Activated CD4-positive, alpha-beta memory T cell treated with anti-CD3 and anti-CD28 coated beads for 36 hours (primary cell): ENCODE measurements at places on chromosomes 1 and 21. TPM values are rescaled to one million over a fixed set of nuclear protein-coding genes. Genes with fewer than 3 reads are reported as not detected.

Gene CHODL
- not detected for total RNA-seq

DNA sequence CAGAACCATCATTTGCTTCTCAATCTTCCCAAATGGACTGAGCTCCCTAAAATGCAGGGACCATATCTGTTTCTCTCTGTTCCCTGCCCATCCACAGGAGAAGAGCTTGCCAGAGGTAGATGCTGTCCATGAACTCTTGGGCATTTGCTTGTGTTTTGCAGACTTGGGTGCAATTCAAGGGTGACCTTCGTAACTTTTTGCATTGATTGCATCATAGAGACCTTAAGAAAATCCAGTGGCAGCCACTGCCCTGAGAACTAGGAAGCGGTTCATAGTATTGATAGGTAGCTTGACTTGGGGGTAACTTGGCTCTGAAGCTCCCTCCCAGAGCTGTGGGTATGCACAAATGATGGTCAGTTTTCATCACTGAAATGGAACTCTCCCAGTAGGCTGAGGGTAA, 34.3 kb upstream of the EDEM3 start:
- DNase-seq: no peak

DNA sequence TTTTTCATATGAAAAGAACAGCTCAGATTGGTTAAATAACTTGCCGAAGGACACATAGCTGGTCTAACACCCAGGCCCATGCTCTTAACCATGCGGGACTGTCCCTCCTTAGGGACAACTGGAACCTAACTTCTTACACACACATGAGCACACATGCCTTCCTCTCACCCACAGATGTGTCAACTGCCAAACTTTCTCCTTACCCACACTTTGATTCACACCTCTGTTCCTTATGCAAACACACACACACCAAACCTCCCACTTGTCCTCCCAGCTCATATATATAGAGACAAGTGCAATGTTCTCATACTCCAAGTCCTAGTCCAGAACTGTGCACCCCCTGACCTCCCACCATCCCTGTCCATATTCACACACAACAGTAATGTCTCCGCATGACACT, 4.3 kb downstream of the RAB25 start:
- DNase-seq: no peak

DNA sequence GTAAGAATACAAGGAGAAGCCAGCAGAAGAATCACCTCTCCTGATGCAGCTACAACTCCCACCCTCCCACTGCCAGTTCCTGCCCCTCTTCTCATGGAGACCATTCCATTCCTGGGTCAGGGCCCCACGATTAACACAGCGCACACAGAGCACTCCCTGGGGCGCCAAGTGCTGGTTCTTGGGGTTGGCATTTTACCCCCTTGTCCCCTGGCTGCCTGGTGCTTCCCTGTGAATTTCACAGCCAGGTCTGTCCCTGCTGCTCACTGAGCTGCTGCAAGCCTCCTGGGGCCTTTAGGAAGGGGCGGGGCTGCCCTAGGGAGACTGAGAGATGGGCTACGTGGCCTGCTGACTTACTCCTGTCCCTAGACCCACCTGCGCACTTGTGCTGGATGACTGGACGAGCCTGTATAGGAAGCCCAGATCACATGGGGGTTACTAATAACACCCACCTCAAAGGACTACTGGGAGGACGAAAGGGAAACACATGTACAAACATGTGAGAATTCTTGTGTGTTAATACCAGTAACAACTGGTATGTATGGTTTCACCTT, 4.8 kb downstream of the ZNF672 start:
- DNase-seq: peak; percentile 13

GRCh38 chr1:65011983-65012382, 45.6 kb upstream of the JAK1 start:
- DNase-seq: peak; percentile 37

DNA sequence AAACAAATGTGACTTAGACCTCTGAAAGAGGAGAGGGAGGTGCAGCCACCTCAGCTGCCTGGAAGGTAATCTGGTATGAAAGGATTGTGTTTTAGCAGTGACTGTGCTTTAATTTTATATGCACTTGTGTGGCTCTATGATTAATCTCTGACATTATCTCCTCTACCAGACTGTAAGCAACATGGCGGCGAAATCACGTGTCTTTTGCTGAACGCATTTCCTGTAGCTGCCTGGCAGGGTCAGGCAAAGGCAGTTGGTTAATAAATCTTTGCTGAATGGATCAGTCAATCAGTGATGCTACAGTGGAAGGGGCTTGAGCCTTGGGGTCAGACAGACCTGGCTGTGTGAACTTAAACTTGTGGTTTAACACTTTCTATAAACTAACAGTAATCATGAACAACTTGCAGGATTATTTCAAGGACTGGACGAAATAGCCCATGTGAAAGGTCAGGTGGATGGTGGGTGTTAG, 96.9 kb downstream of the ADSS2 start:
- DNase-seq: peak; percentile 20

Gene LEMD1
- total RNA-seq: 2.5 TPM

DNA sequence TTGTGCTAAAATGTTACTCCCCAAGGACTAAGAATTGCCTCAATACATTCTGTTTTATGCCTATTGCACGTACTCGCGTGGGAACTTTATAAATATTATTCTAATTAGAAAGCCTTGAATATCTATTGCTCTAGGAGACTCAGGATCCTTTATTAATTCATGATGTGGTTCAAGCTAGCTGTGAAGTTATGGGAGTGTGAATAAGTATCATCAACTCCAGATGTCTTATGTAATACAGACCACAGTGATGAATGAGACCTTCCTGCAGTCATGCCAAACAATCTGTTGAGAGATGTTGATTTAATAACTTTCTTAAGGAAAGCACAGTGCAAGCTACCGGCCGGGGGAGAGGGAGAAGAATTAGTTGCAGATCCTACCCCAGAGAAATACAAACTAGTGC, 519.2 kb upstream of the ZP4 start:
- DNase-seq: no peak

Gene OR14A16
- not detected for total RNA-seq

DNA sequence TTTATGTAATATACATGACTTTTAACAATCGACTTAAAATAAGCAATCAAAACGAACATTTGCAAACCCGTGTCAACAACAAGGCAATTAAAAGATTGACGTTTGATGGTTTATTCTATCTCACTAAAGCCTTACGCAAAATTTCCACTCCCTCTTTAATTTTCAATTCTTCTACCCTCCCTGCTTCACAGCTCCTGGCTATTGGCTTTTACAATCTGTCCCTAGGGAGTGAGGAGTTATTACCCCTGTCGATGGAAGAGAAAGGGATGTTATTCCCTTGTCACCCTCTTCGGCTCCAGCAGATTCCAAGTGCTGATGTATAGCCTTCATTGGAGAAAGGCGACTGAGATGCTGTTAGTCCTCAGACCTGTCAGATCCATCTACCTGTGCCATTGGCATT, 161.3 kb downstream of the ZNF281 start:
- no peak for DNase-seq

Gene TTC24
- total RNA-seq: 0.51 TPM

Gene GREM2
- 0.26 TPM for total RNA-seq

Gene LHX8
- not detected for total RNA-seq

GRCh38 chr1:169944621-169945020, 50.9 kb upstream of the SCYL3 start:
- no peak for DNase-seq

GRCh38 chr1:68355614-68356013, 94.1 kb downstream of the RPE65 start:
- no peak for DNase-seq

DNA sequence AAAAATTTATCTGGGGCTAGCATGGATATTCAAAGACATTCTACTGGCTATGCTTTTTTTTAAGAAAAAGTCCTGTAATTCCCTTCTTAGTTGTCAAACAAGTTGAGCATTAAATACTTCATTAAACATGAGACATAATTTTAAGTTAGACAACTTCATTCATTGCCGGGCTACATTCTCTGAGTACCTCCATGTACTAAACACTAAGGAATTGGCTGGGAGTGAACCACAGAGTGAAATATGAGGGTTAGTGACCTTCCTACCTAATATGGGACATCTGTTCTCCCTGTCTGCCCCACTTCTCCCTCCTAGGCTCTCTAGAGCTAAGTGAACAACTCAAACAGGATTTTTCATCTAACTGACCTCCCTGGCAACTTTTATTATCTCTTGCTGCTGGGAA, 370.4 kb downstream of the VAV3 start:
- DNase-seq: no peak

DNA sequence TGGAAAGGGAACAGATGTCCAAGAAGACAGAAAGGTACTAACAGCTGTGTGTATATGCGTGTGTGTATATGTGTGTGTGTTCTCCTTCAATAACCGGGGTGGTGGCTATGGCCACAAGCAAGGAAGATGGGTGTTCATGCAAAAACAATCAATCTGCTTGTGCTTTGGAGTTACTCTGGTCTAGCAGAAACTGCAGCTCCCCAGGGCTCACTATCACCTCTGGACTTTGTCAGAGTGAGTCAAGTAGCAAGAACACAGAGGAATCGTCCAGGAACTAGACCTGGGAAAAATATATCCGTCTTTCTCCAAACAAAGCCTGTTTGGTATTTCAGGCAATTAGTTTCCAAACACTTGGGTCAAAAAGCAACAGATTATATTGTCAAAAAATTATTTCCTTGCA, 68.6 kb downstream of the GNG12 start:
- no peak for DNase-seq

DNA sequence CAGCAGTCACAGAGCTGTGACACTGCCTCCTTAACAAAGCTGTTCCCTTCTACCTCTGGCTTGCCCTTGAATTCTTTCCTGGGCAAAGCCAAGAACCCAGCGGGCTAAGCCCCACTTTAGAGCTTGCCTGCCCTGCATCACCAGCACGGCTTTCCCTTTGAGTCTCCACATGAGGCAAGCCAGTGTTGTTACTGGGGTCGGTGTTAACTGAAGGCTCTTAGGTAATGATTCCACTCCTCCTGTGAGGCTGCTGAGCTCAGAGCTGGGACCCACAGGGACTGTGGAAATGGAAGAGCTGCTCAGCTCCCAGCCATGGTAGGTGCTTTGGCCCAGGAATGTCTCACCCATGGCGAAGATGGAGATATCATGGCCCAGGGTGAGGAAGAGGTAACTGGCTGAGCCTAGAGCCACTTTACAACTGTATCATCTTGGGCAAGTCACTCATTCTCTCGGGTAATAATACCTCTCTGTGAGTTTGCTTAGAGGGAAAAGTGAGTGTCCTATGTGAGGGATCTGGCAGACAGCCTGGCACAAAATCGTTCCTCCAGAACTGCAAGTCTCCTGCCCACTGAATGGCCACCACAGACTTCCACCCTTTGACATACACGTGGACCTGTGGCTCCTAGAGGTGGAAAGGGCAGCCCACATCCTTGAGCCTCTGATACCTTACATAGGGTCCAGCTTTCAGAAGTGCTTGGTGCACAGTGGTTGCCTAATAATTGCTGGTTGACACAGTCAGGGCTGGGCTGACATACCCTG, 654.1 kb downstream of the PTPRU start:
- no peak for DNase-seq

GRCh38 chr1:46053734-46054133, 78.7 kb downstream of the PIK3R3 start:
- DNase-seq: no peak

Gene ERRFI1
- 1.5 TPM for total RNA-seq

- no peak for DNase-seq
Measured at GRCh38 chr1:154320882-154321608, at the start of gene AQP10. Gene AQP10, plus strand, starts transcription at chr1:154321093. Its CDS starts 63 bp downstream, at chr1:154321156.

Gene SPATA21
- total RNA-seq: not detected

GRCh38 chr1:11787251-11787803, 18.4 kb downstream of the MTHFR start:
- DNase-seq: no peak

DNA sequence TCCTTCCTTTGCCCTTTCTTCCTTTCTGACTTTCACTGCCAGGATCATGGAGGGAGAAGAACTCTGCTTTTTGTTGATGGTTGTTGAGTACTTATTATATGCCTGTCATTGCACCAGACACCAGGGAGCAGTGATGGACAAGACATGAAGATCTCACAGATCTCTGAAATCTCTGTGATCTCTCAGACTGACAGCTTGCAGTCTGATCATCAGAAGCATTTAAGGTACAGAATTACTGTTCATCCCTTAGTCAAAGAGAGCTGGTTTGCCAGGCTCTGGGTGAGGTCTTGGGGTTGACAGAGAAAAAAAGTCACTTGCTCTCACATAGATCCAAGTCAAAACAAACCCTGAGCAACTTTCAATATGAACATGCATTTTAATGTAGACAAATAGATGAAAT, 299.5 kb upstream of the FMN2 start:
- peak; percentile 51 for DNase-seq

- no peak for DNase-seq
Measured at GRCh38 chr1:208544794-208545193, 300.6 kb upstream of the PLXNA2 start.

Gene FCAMR
- not detected for total RNA-seq

GRCh38 chr1:77227381-77227780, 8.2 kb upstream of the PIGK start:
- no peak for DNase-seq

DNA sequence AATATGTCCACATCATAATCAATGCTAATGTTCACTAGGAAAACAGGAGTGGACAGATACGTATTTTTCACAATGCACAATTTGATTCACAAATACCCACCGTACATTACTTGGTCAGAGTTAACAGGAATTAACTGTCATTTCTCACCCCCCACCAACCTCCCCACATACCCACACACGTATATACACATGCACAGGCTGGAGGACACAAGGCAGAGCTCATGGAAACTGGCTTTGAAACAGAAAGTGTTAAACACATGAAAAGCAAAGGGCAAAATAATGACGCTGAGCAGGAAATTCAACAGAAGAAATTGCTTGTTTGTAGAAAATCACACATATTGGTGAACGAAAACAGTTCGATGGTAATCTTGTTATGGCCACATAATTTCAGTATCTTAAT, 188.4 kb upstream of the DMRTA2 start:
- peak; percentile 16 for DNase-seq

DNA sequence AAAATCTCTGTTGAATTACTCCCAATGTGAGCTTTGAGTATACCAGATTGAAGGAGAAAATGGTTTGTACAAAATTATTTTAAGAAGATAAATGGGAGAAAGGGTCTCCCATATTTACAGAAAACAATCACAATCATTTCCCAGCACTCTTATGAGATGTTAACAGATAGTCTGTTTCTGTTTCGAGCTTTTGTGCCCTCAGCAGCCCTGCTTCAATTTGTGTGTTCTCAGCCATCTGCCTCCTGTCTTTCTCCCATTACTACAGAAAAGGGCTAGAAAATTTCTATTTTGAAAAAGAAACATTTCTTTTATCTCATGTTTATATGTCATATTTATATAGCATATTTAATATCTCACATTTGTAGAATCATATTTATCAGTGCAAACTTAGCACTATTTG, 498.4 kb downstream of the TTLL7 start:
- DNase-seq: no peak

GRCh38 chr1:85900921-85901320, 192.7 kb upstream of the ZNHIT6 start:
- DNase-seq: no peak

DNA sequence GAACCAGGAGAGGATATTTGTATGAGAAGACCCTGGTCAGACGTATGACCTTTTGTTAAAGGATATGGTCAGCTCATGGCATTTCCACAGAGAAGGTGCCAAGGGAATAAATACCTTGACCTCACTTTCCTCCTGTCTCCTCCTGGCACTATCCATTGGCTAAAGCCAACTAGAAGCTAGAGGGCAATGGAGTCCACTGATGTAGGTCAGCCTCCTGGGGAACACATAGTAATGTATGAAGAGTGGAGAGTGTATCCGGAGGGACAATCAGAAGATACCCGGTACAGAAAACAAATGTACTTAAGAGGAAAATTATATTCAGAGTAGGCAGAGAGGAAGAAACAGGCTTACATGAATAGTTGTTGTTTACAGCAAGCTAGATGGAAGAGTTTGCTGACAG, 698 bp upstream of the NTMT2 start:
- DNase-seq: no peak
